ENCODE measurements at places on chromosomes 1 and 21.
A peak's percentile ranks its signal among the peaks of the same experiment; 100 is the strongest.

DNA sequence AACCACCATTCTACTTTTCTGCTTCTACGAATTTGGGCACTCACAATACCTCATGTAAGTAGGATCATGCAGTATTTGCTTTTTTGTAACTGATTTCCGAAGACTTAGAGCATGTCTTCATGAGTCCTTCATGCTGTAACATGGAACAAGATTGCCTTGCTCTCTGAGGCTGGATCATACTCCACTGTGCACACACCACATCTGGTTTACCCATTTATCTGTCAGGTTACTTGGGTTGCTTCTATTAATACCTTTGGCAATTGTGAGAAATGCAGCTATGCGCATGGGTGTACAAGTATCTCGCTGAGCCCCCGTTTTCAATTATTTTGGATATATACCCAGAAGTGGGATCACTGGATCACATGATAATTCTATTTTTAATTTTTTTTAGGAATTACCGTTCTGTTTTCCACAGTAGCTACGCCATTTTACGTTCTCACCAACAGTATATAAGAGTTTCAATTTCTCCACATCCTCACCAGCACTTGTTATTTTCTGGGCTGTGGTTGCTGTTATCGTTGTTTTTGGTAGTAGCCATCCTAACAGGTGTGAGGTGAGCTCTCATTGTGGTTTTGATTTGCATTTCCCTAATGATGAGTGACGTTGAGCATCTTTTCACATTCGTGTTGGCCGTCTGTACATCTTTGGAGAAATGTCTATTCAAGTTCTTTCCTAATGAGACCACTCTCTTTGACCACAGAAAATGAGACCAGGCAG is 10.7 kb upstream of the SLC2A5 start:
- no peak for DNase-seq

DNA sequence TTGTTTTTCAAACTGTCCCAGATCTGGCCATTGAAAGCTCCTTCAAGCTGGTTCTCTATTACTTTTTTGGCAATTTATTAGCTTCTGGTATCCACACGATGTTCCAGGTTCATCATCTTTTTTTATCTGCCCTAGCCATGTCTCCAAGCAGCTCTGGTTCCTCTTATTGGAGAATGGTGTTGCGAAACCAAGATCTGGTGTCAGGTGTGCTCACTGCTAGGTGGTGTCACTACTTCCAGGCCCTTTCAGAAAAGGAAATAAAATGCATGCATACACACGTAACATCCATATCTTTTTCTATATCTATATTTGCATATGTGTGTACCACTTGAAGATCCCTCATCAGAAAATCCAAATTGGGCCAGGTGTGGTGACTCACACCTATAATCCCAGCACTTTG is 53.3 kb downstream of the GATAD2B start:
- DNase-seq: no peak

- DNase-seq: no peak
Measured at GRCh38 chr1:115640384-115640783, 1.4 kb upstream of the VANGL1 start.

DNA sequence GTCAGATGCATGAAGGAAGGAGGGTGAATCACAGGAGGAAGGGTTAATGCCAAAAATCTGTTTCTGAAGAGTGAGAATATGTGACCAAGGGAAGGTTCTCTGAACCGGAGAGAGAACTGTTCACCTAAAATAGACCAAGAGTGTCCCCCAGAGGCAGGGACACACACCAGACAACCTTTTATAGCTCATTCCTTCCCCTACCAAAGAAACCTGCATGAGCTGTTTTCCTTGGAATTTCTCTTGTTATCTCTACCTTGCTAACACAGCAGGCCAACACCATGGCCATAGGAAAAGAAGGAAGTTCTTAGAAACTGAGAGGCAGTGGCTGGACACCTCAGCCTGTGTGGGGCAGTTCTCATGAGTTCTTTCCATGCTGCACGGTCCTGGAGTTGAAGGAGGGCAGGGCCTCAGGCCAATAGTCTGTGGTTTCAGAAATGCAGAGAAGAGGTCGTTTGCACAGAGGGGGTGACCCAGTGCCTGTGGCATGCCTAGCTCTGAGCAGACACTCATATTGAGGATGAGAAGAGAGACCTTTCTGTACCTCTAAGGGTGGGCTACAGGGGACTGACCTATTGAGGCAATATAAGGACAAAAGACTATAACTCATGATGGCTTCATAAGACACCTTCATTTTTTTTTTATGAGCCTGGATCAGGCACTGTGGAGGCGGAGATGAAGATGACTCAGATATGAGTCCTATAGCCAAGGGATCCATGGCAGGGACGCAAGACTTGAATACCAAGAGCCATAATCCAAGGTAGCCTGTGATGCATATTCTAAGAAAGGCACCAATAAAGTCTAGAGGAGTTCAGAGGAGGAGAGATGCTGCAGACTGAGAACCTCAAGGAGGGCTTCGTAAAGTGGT is 39.4 kb downstream of the IGFN1 start:
- DNase-seq: peak; percentile 7

DNA sequence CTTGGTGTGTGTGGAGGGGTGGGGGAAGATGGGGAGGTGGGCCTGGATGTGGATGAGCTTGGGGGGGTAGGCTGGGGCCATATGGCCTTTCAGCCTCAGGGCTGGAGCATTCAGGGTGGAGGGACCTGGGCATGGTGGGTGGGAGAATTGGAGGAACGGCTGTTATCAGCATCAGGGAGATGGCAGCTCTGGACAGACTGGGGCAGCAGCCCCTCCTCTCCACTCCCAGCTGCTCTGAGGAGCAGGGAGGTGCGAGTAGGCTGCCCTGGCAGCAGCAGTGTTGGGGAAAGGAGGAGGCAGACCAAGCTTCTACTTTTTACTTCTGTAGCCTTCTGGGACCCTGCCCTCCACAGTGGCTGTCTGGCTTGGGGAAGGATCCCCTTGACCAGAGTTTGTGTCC is 10.2 kb downstream of the PPFIA4 start:
- no peak for DNase-seq

DNA sequence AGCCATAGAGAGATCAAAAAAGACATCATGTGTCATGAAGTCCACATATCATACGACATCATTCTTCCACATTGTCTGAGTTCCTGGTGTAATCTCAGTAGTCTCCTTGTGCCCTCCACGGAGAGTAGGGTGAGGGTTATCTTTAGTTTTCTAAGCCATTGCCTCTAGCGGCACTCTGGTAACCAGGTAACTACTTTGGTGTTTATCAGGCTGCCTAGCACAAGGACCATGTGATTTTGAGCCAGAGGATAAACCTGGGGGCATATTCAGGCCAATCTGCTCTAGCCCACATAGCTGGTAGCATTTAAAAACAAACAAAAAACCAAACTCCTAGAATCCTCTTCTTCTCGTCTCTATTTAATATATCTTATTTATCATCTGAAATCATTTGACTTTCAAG is 147.4 kb downstream of the GDAP2 start:
- DNase-seq: no peak

GRCh38 chr1:227886503-227886961 is 61.2 kb downstream of the WNT9A start:
- no peak for DNase-seq

- DNase-seq: no peak
Measured at GRCh38 chr1:85629532-85629920, 49.0 kb downstream of the CCN1 start.

GRCh38 chr21:16797966-16798365 is 714.9 kb upstream of the CXADR start:
- no peak for DNase-seq

DNA sequence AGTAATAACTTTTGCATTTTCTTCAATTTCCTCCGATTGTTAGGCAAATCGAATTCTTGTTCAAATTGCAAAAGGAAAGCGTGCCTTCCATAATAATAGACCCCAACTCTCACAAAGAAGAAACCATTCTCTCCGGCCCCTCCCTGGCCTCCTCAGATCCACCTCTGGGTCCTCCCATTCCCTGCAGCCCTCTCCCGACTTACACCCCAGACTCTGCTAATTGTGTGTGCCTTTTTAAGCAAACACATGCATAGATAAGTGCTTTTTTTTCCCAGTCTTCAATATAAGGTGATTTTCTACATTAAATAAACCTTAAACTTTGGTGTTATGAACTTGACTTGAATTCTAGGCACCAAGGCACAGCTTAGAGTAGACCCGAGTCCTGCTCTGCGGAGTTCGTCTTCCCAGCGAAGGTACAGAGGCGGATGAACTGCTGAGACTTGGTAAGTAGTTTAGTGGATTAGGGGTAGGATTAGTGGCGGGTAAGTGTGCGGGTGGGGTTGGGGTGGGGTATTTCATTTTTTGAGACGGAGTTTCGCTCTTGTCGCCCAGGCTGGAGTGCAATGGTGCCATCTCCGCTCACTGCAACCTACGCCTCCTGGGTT is 1.5 kb downstream of the L1TD1 start:
- no peak for DNase-seq

GRCh38 chr1:157965584-157965983 is 27.9 kb upstream of the KIRREL1 start:
- no peak for DNase-seq

- DNase-seq: no peak
Measured at GRCh38 chr1:58456470-58456869, 90.1 kb downstream of the OMA1 start.

- DNase-seq: no peak
Measured at GRCh38 chr1:51344602-51345299, 14.4 kb upstream of the TTC39A start.

GRCh38 chr1:99659755-99660210 is 13.9 kb downstream of the PALMD start:
- DNase-seq: no peak

DNA sequence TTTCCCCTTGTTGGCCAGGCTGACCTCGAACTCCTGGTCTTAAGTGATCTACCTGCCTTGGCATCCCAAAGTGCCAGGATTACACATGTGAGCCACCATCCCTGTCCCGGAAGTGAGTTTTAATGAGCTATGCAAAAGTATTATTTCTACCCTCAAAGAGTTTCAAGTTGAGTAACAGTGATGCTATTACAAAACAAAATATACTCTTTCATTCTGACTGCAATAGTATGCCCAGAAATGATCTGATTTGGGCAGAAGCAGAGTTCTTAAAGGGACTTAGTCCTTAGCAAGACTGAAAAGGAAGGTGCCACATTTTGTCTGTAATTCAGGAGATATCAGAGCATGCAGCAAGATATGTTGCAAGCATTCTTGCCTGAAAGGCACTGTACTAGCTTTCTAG is 375.4 kb downstream of the NUF2 start:
- DNase-seq: no peak

DNA sequence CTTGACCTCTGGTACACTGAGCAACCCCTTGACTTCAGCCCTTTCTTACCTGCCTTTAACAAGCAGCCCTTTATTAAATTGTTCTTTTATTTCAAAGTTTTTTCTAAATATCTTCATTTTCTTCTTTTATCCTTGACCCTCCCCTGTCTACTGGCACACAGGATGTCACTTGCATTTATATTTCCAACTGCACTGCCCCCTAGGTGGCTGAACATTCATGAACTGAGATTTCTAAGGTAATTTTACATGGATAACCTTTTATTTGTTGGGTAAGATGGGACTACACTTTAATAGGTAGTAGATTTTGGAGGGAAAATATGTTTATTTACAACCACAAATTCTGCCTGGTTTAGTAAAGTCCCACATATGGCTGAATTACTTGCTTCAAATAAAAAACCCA is 190.0 kb downstream of the ATP6V1G3 start:
- DNase-seq: no peak

- DNase-seq: no peak
Measured at GRCh38 chr1:24295535-24295934, 23.6 kb upstream of the GRHL3 start.

DNA sequence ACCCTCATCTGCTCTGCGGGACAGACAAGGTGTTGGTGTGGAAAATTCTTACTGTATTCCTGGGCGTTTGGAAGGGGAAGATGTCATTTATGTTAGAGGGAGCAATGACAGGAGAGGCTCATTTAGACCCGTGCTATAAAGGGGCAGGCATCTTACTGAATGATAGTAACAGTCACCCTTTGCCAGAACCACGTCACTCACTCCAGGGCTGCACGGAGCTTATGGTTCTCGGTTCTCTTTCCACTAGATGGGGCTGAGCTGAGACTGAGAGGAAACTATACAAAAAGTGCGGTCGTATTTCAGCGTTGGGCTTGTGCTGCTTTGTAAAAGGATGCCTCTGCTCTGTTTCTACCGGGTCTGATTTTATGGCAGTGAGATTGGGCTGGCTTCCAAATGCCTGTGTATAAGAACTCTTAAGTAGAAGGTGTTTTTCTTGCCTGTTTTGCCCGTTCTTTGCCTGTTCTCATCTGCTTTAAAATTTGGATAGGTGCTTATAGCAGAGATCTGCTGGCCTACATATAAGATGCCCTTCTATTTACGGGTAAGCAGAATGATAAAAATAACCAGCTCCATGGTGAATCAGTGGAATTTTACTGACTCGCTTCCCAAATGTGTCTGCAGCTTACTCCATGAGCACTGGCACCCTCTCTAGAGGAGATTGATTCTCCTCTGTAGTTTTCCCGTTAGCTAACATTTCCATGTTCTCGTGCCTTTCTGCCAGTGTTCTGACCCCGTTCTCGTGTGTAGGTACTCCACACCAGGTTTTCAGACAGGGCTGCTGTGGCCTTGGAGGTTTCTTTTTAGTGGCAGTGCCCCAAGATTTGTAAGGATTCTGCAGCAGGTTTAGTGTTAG is 55.9 kb downstream of the MRPS6 start:
- DNase-seq: peak; percentile 95

- DNase-seq: peak; percentile 14
Measured at GRCh38 chr1:70043804-70044203, 161.6 kb downstream of the LRRC40 start.

- DNase-seq: no peak
Measured at GRCh38 chr1:153588482-153588881, 22.8 kb upstream of the S100A2 start.

- no peak for DNase-seq
Measured at GRCh38 chr1:208162903-208163302, 81.3 kb downstream of the PLXNA2 start.

DNA sequence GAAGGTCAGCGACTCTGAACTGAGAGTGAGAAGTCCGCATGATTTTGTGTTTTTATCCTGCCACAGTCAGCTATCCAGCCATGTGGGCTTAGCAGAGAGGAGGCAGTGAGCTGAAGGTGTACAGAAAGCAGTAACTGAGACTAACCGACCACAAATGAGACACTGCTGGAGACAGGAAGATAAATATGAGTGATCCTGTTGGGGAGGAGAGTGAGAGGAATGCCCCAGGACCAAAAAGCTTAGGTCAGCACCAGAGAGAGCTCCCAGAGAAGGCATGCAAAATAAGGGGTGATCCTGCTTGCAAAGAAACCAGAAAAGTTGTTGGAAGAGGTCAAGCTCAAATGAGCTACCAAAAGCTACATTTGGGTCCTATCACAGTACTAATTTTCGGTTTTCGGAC is 63.7 kb downstream of the HLCS start:
- no peak for DNase-seq

- no peak for DNase-seq
Measured at GRCh38 chr1:238052496-238053266, 162.0 kb upstream of the ZP4 start.

DNA sequence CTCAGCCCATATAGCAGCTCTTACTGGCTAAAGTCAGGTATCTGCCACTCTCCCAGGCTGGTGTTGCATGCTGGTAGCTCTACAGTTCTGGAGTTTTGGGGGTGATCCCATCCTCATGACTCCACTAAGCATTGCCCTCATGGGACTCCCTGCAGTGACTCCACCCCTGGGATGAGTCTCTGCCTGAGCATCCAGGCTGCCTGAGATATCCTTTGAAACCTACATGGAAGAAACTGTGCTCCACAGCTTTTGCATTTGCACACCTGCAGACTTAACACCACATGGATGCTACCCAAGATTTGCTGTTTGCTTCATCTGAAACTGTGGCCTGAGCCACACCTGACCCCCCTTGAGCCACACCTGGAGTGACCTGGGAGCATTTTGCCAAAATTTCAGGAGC is 226.4 kb downstream of the C1orf94 start:
- no peak for DNase-seq

Measured in amniotic stem cell (primary cell).